Mammary epithelial cell (primary cell): ENCODE measurements at places on chromosomes 12 and 14.

GRCh38 chr14:34277191-34277590, 184.8 kb downstream of the SPTSSA start:
- DNase-seq: no peak

- no peak for DNase-seq
Observed at GRCh38 chr12:82705774-82706173, 19.1 kb downstream of the TMTC2 start.

GRCh38 chr12:3099146-3099545, 22.0 kb downstream of the TSPAN9 start:
- DNase-seq: no peak

DNA sequence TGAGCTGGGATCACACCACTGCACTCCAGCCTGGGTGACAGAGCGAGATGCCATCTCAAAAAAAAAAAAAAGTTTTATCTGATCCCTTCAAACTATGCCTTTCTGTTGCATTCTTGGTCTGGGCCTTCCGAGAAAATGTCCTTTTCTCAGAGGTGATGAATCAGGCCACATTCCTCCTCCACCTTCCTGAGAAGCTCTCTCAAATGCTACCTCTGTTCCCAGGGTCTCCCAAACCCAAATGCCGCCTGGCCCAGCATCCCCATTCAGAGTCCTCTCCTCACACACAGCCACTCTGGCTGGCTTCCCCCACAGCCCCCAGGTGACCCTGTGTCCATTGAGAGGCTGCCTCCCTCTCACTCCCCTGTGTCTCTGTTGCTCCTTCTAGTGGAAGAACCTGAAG, 19.7 kb upstream of the TMED10 start:
- no peak for DNase-seq

GRCh38 chr14:99173086-99173485, 98.9 kb downstream of the BCL11B start:
- no peak for DNase-seq

DNA sequence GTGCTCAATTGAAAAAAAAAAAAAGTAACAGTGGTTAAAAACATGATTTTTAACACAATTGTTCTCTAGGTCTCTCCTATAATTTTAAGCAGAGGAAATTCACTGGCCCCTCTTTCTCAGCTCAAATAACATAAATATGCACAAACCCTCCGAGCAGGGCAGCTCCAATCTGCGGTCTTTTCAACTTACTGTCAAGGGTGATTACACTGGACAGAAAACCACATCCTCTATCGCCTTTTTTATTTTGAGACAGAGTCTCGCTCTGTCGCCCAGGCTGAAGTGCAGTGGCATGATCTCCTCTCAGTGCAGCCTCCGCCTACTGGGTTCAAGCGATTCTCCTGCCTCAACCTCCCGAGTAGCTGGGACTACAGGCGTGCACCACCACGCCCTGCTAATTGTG, 16.5 kb upstream of the GABARAPL1 start:
- no peak for DNase-seq

GRCh38 chr14:25929881-25930615, 667.8 kb downstream of the NOVA1 start:
- no peak for DNase-seq

- DNase-seq: no peak
Observed at GRCh38 chr14:102159841-102160240, 20.1 kb downstream of the WDR20 start.

GRCh38 chr12:43255522-43256111, 296.4 kb downstream of the ADAMTS20 start:
- no peak for DNase-seq

DNA sequence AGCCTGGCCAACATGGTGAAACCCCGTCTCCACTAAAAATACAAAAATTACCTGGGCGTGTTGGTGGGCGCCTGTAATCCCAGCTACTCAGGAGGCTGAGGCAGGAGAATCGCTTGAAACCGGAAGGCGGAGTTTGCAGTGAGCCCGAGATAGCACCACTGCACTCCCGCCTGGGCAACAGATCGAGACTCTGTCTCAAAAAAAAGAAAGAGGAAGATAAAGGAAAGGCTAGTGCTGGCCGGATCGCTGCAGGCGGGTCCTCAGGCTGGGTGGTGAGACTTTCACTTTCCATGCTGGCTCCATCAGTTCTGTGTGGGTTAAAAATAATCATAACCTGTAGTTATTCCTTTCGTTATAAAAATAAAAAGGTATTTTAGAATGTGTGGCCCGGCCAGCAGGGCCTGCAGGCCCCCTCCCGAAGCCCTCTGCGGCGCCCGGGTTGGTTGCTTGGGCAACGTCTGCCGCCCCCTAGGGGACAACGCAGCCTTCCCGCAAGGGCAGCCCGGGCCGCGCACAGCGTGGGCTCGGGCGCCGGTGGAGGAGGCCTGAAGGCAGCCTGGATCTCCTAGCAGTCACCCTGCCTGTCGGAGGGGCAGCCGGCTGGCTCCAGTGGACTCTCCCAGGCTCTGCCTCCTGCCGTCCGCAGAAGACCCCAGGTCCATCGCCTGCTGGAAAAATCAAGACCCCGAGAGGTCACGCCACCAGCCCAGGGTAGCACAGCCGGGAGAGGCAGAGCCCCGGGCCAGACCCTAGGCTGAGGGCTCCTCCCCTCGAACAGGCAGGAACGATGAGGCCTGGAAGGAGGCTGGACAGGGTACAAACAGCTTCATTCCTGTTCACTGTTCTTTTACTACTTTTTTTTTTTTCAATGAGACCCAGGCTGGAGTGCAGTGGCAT, 5.0 kb upstream of the SLC25A47 start:
- no peak for DNase-seq

GRCh38 chr12:71780237-71780822, 25.7 kb downstream of the RAB21 start:
- peak; percentile 19 for DNase-seq

DNA sequence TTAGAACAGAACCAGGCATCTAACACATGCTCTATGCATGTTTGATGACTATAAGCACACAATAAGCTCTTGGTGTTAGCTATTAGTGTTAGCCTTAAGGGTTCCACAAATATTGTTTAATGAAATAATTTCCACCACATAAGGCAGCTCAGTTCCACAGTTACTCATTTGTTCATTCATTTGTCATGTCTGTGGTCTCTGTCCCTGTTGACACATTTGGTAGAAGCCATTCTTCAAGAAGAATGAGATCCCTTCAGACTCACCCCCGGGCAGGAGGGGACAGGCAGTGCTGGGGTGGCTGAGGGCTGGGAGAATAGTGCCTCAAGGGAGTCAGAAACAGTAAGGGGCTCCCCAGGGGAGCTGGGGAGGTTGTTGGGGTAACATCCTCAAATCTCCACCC, 3.7 kb upstream of the FAIM2 start:
- peak; percentile 4 for DNase-seq

- DNase-seq: no peak
Observed at GRCh38 chr12:23098517-23098916, 473.5 kb downstream of the ETNK1 start.
